ENCODE measurements at places on chromosomes 3 and 15.

DNA sequence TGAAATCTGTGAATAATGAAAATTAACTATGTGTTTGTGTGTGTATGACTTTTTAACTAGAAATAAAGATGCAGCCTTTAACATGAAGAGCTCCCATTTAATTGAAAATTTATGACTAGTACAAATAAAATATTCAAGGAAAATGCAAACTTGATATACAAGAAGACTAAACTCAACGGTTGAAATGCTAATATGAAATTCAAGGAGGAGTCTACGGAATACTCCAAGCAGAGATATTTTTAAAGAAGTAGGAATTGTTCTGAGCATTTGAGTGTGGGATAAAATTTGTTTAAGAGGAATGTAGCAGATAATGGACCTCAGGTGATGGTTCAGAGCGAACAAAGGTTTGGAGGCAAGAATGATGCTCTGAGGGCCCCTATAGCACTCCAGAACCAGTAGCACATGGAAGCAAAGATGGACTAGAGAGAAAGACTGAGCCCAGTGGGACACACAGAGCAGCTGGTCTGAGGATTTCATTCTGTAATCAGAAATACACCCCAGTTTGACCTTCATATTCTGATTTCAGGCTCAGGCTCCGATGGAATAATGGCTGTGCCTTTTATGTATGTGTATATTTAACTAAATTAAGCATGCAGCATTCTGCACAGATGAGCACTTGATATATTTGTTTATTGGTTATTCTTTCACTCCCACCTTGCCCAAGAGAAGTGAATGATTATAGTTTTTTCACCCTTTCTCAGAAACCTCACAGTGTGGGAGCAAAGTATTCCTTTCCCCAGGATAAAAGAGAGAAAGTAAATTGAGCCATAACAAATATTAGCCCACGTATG lies 227.1 kb downstream of the ZPLD1 start:
- DNase-seq, result no peak

- peak; percentile 38 for DNase-seq
Measured at GRCh38 chr15:92071045-92071634, 217.6 kb downstream of the SLCO3A1 start.

DNA sequence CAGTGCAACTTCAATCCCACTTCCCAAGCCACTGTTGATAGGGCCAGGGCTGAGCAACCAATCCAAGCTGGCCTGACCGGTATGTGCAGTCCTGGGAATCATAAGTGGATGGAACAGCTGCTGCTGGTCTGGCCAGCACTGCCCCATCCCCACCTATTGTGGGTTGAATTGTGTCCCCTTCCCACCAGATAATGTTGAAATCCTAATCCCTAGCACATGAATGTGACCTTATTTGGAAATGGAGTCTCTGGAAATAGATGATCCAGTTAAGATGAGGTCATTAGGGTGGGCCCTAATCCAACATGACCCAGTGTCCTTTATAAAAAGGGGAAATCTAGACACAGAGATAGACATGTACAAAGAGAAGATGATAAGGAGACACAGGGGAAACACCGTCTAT lies 13.7 kb upstream of the PDIA5 start:
- no peak for DNase-seq

GRCh38 chr15:50973605-50974004 lies 65.1 kb downstream of the AP4E1 start:
- no peak for DNase-seq

GRCh38 chr15:81962482-81962881 lies 83.3 kb downstream of the MEX3B start:
- DNase-seq, result no peak

DNA sequence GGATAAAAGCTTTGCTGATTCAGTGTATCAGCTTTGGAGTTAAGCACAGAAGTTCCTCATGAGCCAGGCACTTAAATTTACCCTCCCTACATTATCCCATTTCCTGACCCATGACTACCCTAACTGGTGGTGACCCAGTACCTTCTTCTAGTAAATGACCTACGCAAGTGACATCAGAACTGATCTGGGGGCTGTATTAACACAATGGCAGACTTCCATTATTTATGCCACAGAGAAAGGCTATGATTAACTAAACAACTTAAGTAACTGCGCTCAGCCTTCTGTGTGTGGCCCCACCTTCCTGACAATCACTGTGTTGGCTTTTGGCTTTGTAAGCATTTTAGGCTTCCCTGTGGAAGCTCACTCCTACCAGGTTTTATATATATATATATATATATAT lies 1.9 kb downstream of the MB21D2 start:
- DNase-seq, result no peak

DNA sequence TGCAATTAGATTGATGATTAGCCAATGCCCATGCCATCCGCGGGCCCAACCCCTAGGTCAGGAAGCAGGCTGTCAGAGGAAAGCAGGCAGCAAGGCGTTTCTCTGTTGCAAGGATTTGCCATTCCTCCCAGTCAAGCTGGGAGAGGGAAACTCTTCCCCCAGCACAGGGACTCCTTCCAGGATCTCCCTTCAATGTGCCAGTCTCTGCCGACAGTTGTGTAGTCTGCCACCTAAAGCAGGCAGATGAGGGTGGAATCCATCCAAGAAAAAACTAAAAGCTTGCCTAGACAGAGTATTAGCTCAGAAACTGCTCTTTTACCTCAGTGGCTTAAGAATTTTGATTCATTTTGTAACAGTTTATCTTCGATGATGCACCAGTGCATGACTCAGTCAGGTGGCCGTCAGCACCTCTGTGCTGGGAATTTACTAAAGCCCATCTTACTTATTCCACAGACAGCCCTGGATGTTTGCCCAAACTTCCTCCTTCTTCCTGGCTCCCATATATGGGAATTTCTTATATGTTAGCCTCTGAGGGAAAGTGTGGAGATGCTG lies 501.5 kb upstream of the THBS1 start:
- no peak for DNase-seq

- DNase-seq, result no peak
Measured at GRCh38 chr3:168531116-168531515, 435.4 kb upstream of the GOLIM4 start.

DNA sequence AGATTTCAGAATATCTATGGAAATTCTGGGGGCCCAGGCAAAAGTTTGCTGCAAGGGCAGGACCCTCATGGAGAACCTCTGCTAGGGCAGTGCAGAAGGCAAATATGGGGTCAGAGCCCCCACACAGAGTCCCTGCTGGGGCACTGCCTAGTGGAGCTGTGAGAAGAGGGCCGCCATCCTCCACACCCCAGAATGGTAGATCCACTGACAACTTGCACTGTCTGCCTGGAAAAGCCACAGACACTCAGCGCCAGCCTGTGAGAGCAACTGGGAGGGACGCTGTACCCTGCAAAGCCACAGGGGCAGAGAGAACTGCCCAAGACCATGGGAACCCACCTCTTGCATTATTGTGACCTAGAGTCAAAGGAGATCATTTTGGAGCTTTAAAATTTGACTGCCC lies 13.8 kb downstream of the CCNDBP1 start:
- no peak for DNase-seq

DNA sequence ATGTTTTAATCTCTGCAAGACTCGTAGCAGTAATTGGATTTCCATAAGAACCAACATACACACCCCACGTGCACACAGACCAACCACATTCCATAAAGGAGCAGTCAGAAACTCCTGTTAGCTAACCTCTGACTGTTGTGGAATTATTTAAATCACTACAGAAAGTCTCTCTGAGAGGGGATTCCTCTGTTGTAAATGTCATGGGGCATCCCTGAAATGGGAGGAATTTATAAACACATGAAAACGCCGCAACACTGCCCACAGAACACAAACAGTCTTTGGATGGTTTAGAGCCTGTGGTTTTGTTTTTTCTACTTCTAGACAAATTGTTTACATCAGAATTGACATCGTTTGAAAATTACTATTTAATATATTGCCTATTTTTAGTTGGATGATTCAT lies 740.1 kb upstream of the GRM7 start:
- DNase-seq, result no peak

GRCh38 chr3:187522293-187522692 lies 147.9 kb downstream of the SST start:
- DNase-seq, result no peak

- DNase-seq, result no peak
Measured at GRCh38 chr15:69272891-69273290, 25.8 kb upstream of the PAQR5 start.

DNA sequence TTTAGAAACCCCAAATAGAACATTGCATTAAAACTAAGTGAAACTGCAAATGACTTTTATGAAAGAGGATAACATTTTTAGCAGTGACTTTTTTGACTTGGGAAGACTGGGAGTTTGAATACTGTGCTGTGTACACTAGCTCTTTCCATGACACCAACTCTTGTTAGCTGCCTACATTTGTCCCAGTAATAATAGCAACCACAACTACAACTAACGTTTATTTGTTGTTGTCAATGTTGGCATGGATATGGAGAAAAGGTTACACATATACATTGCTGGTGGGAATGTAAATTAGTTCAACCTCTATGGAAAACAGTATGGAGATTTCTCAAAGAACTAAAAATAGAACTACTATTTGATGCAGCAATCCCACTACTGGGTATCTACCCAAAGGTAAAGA lies 329.6 kb upstream of the ADAMTS9 start:
- no peak for DNase-seq

DNA sequence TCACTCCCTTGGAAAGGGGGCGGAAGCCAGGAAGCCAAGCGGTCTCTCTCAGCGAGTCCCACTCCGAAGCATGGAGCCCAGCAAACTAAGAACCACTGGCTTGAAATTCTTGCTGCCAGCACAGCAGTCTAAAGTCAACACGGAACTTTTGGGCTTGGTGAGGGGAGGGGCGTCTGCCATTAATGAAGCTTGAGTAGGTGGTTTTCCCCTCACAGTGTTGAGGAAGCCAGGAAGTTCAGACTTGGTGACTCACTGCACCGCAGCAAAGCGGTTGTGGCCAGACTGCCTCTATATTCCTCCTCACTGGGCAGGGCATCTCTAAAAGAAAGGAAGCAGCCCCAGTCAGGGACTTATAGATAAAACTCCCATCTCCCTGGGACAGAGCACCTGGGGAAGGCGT lies 665.4 kb upstream of the CBLB start:
- DNase-seq, result peak; percentile 21

DNA sequence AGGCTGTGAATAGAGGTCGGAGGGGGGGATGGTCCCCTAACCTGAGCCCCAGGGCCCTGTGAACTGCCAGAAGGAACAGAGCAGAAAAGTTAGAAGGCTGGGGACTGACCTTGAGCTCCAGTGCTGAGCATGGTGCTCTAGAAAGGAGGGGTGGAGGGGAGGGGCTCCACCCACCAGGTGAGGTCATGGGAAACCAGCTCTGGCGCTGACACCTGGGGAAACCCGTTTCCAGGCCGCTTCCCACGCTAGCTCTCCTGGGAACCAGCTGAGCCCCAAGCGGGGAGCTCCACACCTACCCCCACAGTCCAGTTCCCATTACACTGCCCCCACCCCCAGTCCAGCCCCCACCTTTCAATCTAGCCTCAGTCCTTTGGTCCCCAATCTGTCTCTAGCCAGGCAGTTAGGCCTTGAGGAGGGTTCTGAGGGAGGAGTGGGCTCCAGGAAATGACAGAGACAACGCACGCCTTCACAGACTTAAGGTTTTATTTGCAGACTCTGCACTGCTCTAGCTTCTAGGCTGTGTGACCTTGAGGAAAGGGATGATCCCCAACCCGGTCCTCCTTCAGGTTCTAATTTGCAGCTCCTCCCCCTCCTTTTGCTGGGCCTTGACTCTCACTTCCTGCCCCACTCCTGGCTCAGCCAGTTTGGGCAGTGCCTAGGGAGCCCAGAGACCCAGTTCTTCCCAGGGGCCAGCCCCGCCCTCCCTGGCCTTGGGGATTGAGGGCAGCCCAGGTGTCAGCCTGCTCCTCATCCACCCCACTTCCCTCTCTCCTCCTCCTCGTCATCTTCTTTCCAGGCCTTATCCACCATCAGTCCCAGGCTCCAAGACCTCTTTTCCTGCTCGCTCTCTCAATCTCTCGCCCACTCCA lies 2.1 kb downstream of the RHOV start:
- DNase-seq, result no peak

GRCh38 chr3:88235102-88235501 lies 85.3 kb downstream of the C3orf38 start:
- DNase-seq, result no peak

GRCh38 chr3:37779289-37780152 lies 82.2 kb upstream of the CTDSPL start:
- DNase-seq, result peak; percentile 58

DNA sequence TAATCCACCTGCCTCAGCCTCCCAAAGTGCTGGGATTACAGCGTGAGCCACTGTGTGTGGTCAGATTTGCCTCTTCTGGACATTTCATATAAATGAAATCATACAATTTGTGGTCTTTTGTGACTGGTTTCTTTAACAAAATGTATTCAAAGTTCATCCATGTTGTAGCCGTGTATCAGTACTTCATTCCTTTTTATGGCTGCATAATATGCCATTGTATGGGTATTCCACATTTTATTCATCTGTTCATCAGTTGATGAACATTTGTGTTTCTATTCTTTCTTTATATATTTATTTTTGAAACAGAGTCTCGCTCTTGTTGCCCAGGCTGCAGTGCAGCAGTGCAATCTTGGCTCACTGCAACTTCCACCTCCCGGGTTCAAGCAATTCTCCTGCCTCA lies 25.8 kb downstream of the WDR76 start:
- no peak for DNase-seq

- DNase-seq, result peak; percentile 25
Measured at GRCh38 chr3:172461530-172462138, 13.4 kb upstream of the GHSR start.

- DNase-seq, result no peak
Measured at GRCh38 chr3:68163062-68163461, 508.6 kb upstream of the SUCLG2 start.

GRCh38 chr3:87332789-87333188 lies 56.4 kb upstream of the POU1F1 start:
- no peak for DNase-seq

DNA sequence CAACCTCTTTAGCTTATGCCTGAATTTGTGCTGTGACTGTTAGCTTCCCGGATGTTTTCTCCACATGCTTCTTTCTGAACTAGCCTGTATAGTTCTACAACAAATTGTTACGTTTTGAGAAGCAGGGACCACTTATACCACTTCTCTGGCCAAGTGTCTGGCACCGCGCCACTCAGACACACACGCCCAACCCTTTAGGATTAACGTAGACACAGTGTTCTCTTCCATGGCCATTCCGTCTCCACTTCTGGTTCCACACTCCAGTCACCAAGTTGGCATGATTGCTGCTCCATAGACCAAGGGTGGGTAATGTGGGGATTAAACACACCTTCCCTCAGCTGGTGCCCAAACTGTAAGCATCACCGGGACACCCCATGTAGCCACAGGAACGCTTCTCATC lies 755 bp upstream of the TMEM108 start:
- DNase-seq, result no peak

DNA sequence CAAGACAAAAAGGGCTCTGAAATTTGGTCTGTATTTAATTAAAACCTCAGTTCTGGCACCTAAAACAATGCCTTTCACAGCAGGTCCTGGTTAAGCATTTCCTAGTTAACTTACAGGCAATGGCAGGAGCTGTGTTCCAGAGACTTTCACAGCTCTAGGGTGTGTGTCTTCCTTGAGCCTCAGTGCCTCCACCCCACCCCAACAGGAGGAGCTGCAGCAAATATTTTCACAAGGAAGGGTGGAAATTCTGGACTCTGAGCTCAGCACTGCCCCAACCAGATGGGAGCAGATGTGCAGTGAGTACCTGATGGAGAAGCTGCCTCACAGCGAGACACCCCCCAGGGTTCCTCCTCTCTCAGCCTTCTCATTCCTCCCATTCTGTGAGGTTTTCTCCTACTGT lies 106.3 kb upstream of the SPATA12 start:
- DNase-seq, result no peak
